Pancreas (tissue), 10 donors: ENCODE measurements at places on chromosomes 6 and 20. TPM values are rescaled to one million over a fixed set of nuclear protein-coding genes. Genes with fewer than 3 reads are reported as not detected.

DNA sequence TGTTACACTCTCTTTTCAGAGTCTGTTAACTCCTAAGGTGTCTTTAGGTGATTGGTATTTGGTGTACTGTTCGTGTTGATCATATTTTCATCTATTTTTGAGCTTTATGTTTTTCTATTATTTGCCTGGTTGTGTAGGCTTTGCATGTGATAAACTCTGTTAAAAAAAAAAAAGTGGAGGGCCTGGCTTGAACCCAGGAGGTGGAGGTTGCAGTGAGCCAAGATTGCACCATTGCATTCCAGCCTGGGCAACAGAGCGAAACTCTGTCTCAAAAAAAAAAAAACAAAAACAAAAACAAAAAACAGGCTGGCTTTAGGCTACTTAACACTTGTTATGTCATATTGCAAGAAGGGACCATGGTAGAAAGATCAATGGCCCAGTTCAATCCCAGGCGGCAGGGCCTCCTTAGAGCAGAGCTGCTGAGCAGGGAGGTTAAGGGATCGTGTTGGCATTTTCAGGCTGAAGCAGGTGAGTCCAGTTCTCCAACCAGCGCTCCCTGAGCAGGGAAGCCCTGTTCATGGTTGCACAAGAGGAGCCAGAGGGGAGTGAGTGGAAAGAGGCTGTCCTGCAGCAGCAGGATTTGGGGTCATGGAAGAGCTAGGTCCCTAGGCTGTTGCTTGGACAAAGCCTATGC, 8.5 kb downstream of the PYGB start:
- DNase-seq = no peak

DNA sequence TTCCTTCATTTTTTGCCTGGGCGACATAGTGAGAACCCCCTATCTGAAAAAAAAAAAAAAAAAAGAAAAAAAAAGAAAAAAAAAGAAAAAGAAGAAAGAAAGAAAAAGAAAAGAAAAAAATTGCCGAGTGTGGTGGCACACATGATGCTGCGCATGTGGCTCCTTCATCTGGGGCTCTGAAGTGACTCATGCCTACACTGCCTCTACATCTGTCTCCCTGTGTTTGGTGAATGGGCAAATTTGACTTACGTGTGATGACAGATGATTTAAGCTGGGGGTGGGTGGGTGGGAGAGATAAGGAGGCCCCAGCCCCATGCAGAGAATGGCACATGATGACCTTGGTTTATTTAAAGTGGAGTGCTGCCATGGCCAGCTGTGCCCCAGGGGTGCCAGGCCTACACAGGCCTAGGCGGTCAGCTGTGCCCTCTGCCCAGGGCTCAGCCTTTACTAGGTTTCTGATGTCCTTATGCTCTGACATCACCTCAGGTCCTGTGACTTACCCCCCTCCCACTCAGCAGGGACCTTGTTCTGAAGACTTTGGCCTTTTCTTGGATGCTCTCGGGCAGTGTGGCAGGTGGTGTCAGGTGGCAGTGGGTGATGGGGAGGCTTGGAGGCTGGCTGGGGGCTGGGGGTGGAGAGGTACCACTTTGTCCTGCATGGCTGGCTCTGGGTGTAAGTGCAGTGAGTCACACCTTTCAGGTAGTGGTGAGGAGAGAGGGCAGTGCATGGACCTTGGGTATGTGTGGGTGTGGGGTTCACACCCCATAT, 41.1 kb downstream of the VEGFA start:
- DNase-seq = peak; percentile 64

GRCh38 chr6:27161946-27162603, 85.4 kb upstream of the PRSS16 start:
- DNase-seq = no peak

Gene GJA10
- not detected for total RNA-seq

Gene LY6G6C
- total RNA-seq = not detected

GRCh38 chr6:38973178-38974057, 75.2 kb upstream of the GLP1R start:
- no peak for DNase-seq

DNA sequence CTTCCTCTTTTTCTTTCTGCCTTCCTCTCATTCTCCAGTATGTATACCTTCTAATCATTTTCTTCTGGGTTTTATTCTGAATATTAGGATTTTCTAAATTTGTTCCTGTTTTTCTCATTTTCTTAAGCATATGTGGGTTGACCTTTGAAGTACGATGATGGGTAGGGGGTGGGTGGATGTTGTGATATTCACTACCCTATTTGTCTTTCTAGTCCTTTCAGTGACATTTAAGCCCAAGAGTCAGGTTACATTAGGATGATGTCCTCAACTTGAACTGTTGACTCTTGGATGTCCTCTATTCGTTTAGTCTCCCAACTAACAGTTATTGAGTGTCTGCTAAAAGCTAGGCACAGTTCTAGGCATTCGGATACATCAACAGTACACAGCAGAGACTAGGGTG, 7.3 kb downstream of the ABT1 start:
- DNase-seq = no peak

GRCh38 chr6:87710090-87710489, 8.1 kb upstream of the AKIRIN2 start:
- DNase-seq = no peak

GRCh38 chr20:62686869-62687830, 21.5 kb upstream of the NTSR1 start:
- no peak for DNase-seq

GRCh38 chr20:44041001-44041400, 126.3 kb downstream of the TOX2 start:
- DNase-seq = no peak

Gene SLC9A8
- 6.0 TPM for total RNA-seq

Gene BPIFA1
- total RNA-seq = not detected

- peak; percentile 60 for DNase-seq
Observed at GRCh38 chr6:30554962-30555815, 1.1 kb downstream of the GNL1 start.

GRCh38 chr20:50911030-50911429, 20.2 kb downstream of the ADNP start:
- DNase-seq = no peak

GRCh38 chr6:25717866-25718740, 36.4 kb upstream of the SLC17A4 start:
- DNase-seq = no peak

DNA sequence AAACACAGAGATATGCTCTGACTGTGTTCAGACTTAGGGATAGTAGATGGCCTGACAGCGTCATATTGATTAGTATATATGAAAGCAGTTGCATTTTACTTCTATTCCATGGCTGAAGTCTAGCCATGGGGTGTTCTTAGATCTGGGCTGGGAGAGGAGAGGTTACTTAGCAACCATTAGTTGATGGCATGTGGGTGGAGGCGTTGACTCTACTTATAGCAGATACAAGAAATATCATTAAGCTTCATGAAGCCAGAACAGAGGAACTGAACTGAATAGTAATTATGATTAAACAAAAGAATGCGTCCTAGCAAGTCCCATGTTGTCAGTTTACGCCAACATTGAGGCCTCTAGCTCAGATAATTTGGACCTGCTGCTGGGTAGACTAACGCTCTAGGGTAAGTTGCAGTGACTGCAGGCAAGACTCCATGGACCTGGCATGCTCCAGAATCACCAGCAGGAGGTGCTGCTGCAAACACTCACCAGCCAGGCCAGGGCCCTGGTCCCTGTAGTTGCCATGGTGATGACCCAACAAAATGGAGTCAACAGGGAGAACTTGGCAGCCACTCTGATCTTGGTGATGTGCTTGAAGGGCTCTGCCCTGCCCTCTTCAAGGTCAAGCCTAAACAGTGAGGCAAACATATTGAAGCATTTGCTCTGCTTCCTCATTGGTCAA, 477.3 kb downstream of the PREX1 start:
- DNase-seq = no peak

GRCh38 chr6:118200160-118200559, 293.1 kb downstream of the SLC35F1 start:
- no peak for DNase-seq

DNA sequence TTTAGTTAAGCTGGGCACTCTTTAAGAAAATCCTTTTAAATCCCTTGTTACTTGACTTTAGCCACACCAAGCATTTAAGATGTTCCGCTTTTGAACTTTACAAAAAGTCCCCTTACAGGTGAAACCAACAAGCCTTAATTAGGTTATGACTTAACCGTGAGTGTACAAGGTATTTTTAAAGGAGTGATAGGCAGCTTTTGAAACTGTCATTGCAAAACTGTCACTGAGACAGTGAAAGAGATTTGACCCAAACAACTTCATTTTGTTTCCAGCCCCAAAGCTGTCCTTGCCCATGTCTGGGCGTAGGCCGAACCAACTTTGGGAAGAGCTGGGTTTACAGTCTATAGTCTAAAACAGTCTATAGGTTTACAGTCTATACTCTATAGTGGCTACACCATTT, 305.4 kb downstream of the FARS2 start:
- DNase-seq = no peak
